K562 (cell line): ENCODE measurements at places on chromosomes 1 and 21.
A peak's percentile ranks its signal among the peaks of the same experiment; 100 is the strongest.

- DNase-seq = no peak
Measured at GRCh38 chr1:27052527-27052926, 39.9 kb upstream of the TENT5B start.

DNA sequence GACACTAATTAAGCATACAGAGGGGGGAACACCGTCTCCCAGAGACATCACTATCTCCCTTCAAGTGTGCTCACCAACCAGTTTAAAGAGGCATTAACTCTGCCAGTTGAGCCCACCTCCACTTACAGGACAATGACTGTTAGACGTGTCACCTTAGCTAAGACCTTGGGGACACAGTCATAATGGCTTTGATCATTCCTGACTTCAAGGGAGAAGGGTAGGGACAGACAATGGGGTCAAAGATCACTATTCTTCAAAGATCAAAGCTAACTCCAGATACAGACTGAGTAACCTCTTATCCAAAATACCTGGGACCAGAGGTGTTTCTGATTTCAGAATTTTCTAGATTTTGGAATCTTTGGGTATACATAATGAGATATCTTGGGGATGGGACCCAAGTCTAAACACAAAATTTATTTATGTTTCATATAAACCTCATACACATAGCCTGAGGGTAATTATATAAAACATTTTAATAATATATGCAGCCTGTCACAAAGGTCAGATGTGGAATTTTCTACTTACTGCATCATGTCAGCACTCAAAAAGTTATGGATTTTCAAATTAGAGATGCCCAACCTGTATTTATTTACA is 246.1 kb downstream of the SLC45A1 start:
- DNase-seq = no peak

DNA sequence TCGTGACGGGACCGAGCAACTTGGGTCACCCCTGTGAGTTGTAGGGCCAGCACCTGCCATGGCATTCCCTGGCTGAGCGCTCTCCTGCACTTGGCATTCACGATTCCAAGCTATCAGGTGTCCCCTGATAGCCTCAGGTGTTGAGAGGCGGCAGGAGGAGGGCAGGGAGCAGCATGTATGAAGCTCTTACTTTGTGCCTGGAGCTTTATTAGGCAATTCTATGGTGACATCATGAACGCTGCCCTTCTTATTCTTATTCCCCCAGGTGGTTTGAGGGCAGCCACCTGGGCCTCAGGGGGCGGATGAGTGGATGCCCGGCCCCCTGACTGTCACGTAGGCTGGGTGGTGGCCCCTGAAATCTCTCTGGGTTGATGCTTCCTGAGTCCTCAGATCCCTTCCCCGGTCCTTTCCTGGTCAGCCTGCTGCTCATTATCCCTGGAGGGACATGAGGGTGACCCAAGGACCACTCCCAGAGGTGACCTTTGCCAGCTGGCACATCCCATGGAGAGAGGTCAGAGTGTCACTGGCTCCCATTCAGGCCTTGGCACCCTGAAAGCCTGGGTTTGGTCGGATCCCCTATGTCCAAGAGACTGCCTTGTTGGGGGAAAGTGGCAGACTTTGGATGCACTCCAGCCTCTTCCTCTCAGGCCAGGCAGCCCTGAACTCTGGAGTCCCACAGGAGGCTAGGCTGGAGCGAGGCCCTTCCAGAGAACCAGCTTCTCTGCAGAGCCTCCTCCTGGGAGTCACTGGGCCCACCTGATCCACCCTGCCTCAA is 51.9 kb downstream of the SPSB1 start:
- no peak for DNase-seq

DNA sequence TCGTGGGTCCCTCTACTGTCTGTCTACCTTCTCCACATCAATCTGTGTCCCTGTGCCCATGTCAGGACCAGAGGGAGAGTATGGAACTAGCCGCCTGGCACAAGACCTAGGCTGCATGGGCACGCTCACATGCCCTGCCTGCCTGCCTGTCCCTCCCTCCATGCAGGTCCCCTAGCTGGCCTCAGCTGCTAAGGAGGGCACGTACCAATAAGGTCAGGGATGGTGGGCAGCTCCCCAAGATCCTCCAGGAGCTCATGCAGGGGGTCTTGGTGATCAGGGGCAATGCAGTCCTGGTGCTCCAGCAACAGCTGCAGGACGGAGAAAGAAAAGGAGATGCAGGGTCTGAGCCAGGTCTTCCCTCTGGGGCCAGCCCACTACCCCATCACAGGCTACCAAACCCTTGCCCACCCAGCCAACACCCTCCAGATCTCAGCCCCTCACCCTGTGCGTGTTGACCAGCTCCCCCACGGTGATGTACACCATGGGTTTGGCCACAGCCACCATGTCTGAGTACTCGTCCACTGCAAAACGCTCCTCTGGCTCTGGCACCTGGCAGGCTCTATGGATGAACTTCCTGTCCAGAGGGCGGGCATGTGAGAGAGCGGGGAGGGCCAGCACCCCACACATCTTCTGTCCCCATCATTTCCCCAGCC is 33.1 kb upstream of the MEF2D start:
- no peak for DNase-seq

GRCh38 chr1:21327566-21328323 is 37.5 kb upstream of the ECE1 start:
- DNase-seq = no peak

- peak; percentile 58 for DNase-seq
Measured at GRCh38 chr1:41241354-41241748, 755 bp downstream of the SCMH1 start.

DNA sequence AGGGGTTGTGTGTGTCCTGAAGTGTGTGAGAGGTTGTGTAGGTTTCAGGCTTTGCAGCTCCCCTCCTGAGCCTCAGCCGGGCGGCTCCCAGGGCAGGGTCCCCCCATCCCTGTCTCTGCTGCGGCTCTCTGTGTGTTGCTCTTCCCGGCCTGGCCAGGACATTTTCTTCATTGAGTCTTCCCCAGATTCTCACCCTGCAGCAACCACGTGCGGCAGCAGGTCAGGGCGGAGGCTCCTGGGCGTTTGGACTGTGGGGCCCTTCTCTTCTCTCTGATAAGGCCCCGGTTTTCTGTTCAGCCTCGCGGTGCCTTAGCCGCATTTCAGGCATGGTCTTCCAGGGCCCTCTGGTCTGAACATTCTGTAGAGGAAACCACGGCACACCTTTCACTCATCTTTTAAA is 1.8 kb upstream of the TCP10L start:
- peak; percentile 77 for DNase-seq

- no peak for DNase-seq
Measured at GRCh38 chr1:197451381-197451780, 183.3 kb downstream of the CRB1 start.

DNA sequence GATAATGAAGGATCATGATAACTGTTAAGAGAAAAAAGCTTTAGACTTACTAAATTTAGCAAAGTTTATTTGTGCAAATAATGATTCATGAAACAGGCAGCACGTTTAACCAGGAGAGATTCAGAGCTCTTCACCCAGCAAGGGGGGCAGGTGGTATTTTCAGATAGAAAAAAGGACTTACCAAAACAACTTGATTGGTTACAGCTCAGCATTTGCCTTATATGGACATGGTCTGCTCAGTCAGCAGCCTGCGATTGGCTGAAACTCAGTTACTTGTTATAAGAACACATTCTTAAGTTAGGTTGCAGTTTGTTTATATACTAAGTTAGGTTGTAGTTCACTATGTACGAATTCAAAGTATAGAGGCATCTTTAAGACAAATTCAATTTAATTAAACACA is 165.6 kb downstream of the DUSP10 start:
- no peak for DNase-seq

DNA sequence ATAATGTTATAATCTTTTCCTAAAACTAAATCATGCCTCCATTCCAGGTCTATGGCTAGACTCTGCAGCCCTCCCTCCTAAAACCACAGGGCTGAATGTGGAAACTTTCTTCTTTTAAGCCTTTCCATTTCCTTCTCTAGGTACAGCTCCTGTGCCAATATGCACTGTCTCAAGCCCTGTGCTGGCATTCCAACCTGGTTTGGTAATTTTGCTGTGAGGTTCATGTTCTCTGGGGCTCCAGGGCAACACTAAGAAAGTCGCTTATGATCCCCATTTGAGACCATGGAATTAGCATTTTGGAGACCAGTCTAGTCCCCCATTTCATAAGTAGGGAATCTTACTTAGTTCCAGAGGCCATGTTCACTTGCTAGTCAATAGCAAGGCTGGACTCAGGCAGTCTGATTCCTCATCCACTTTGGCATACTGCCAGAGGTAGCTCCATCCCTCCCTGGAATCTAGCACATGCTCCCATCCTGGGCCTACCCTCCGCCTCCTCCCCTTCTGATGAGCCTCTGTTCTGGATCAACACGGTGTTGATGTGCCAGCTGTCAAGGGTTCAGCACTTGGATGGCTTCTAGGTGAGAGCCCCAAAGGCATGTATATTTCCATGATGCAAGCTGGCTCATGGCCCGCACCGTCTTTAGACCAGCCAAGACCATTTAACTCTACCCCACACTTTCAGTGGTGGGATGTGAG is 36.5 kb downstream of the ZMYND12 start:
- no peak for DNase-seq

DNA sequence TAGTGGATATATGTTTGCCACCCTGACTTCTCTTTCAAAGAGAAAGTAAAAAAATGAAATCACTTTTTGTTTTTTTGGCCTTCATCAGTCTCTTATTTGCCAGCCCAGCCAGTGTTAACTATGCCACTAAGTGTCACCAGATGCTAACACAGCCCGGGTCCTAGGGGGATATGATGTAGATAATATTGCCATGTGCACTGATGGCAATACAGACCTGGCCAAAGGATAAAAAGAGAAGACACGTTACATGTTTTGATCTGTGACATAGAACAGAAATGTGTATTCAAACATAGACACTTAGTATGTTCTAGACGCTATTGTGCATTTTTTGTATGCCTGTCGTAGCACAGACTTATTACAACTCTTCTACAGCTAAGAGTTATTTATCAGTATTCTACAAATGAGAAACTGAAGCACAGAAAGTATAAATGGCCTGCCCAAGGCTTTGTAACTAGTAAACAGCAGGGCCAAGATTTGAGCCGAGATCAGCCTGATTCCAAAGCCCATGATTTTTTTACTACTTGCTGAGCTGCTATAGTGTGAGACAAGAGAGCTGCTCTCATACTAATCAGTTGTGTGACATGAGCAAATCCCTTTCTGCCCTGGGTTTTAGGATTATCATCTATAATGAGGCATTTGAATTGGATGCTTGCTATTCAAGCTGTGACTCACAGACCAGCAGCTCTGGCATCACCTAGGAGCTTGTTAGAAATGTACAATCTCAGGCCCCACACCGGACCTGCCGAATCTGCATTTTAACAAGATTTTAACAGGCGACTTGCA is 6.3 kb downstream of the LRRC53 start:
- no peak for DNase-seq

DNA sequence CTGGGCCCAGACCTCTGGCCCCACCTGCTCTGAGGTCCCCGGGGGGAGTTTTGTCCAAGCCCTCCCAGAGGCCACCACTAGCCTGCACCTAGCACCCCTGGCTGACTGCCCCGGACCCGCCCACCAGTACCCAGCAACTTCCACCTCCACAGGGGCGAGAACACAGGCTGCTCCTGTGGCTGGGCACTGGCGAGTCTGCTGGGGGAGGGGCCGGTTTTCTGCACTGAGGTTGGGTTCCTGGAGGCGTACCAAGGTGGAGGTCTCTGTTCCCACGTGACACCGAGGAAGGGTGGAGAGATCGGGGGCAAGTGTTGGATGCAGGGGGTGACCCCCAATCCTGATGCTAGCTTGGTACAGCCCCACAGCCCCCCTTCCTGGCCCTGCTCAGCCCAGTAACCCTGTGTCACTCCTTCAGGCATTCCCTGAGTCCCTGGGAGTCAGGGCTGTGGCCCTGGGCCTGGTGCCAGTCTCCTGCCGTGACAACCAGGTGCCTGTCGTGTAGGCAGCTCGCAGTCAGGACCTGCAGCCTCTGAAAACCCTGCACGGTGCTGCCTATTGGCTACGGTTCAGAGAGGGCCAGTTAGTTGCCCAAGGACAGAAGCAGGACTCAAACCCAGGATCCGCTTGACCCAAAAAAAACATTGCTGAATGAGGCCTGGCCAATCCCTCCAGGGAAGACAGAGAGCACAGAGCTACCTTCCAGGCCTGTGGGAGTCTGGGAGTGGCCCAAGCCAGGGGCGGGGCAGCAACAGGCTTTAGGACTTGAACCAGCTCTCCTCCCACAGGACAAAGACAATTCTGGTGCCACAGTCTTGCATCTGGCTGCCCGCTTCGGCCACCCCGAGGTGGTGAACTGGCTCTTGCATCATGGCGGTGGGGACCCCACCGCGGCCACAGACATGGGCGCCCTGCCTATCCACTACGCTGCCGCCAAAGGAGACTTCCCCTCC is 3.1 kb downstream of the ESPN start:
- peak; percentile 66 for DNase-seq

- DNase-seq = no peak
Measured at GRCh38 chr21:31688603-31689368, 29.3 kb downstream of the SOD1 start.

- DNase-seq = no peak
Measured at GRCh38 chr1:192766009-192766625, 42.7 kb upstream of the RGS2 start.

- peak; percentile 80 for DNase-seq
Measured at GRCh38 chr21:42593007-42593814, 60.2 kb upstream of the PDE9A start.

- no peak for DNase-seq
Measured at GRCh38 chr1:20112279-20113000, 6.9 kb downstream of the PLA2G2D start.

- DNase-seq = no peak
Measured at GRCh38 chr1:12634696-12635202, 9.1 kb upstream of the AADACL4 start.

- no peak for DNase-seq
Measured at GRCh38 chr1:7097938-7098592, 312.8 kb downstream of the CAMTA1 start.
